ENCODE measurements at places on chromosomes 5 and 9. TPM values are rescaled to one million over a fixed set of nuclear protein-coding genes. Genes with fewer than 3 reads are reported as not detected.

NME5 gene
- total RNA-seq, result not detected

PIP5KL1 gene
- total RNA-seq, result 1.6 TPM

TUT7 gene
- total RNA-seq, result 18.0 TPM

PCAT7 gene
- total RNA-seq, result 0.72 TPM

TMEM232 gene
- total RNA-seq, result not detected

CATSPER3 gene
- 0.48 TPM for total RNA-seq

ELOVL7 gene
- 13.5 TPM for total RNA-seq

ELAVL2 gene
- total RNA-seq, result 0.04 TPM

GRM6 gene
- total RNA-seq, result not detected

ANKRD34B gene
- 0.05 TPM for total RNA-seq

FANCG gene
- 47.5 TPM for total RNA-seq

WHRN gene
- 7.4 TPM for total RNA-seq

IL33 gene
- 0.27 TPM for total RNA-seq

TOR4A gene
- 26.3 TPM for total RNA-seq

C9orf72 gene
- total RNA-seq, result 3.6 TPM

TAF11L7 gene
- total RNA-seq, result not detected

ACER2 gene
- total RNA-seq, result 3.0 TPM

RC3H2 gene
- total RNA-seq, result 26.3 TPM

HACD4 gene
- 1.0 TPM for total RNA-seq

TSSK1B gene
- not detected for total RNA-seq

KIF24 gene
- total RNA-seq, result 3.7 TPM

SPATA31D4 gene
- total RNA-seq, result not detected

MCTP1 gene
- total RNA-seq, result 9.7 TPM

DBH gene
- total RNA-seq, result not detected

PDLIM7 gene
- total RNA-seq, result 82.0 TPM

CCDC171 gene
- total RNA-seq, result 0.33 TPM

INVS gene
- 7.9 TPM for total RNA-seq

DEPDC1B gene
- 14.4 TPM for total RNA-seq

ANXA1 gene
- 949 TPM for total RNA-seq

INSL4 gene
- 17.1 TPM for total RNA-seq

NOL8 gene
- total RNA-seq, result 29.4 TPM

PCDHGA8 gene
- not detected for total RNA-seq

IFNK gene
- not detected for total RNA-seq

ARSI gene
- 31.8 TPM for total RNA-seq

AIF1L gene
- 2.1 TPM for total RNA-seq

LTC4S gene
- total RNA-seq, result 0.22 TPM

VLDLR gene
- total RNA-seq, result 17.1 TPM

BHMT2 gene
- total RNA-seq, result not detected

MUSK gene
- not detected for total RNA-seq

AK1 gene
- total RNA-seq, result 75.9 TPM

CAMK4 gene
- not detected for total RNA-seq

CD180 gene
- not detected for total RNA-seq

PCDH12 gene
- not detected for total RNA-seq

LCN1 gene
- not detected for total RNA-seq

GRXCR2 gene
- not detected for total RNA-seq

SLC36A3 gene
- total RNA-seq, result not detected

ABO gene
- not detected for total RNA-seq

TMOD1 gene
- total RNA-seq, result 2.0 TPM

Data from A549 treated with dexamethasone at 1 μM for 4 hours (cell line).